Activated naive CD4-positive, alpha-beta T cell (primary cell): ENCODE measurements at places on chromosomes 5 and 9.

DNA sequence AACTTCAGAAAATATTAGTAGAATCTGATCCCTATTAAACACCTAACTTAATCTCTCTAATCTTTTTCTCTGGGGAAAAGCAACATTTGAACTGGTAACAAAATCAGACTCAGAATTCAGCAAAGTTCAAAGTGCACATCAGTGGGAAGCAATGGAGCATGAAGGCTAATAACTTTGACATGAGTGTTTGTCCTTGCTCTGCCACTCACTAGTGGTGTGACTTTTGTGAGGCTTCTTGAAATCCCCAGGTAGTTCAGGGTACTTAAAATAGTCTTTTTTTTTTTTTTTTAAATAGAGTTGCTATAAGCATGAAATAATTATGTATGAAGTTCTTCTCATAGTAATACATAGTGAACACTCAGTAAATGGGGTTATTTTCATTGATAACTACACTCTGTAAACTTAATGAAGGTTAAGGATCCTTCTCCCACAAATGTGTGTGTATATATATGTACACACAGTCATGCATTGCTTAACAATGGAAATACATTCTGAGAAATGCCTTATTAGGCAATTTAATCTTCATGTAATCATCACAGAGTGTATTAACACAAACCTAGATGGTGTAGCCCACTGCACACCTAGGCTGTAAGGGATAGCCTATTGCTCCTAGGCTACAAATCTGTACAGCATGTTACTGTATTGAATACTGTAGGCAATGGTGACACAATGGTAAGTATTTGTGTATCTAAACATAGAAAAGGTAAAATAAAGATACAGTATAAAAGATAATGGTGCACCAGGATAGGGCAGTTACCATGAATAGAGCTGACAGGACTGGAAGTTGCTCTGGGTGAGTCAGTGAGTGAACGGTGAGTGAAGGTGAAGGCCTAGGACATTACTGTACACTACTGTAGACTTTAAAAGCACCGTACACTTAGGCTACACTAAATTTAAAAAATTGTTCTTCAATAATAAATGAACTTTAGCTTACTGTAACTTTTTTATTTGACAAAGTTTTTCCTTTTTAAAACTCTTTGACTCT, 73.3 kb upstream of the HMHB1 start:
- DNase-seq = no peak

- DNase-seq = no peak
Measured at GRCh38 chr5:149279661-149280060, 8.0 kb downstream of the AFAP1L1 start.

DNA sequence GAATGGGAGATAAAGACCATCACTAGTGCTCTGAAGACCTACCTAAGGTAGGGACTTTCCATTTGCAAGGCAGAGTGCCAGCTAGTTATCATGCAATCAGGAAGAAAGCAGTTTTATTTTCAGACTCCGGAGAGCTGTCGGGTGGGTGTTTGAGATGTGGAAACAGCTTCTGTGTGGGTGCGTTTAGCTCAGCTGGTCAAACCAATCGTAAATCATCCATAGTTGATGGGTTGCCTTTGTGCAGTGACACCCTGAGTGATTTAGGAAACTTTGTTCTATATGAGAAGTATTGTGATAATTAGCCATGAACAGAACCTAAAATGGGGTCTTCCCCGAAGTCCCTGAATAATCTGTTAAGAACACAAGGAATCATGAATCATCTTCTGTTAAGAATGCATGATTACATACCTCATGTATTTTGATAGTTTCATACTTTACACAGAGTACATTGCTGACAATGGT, 284.3 kb downstream of the ARHGAP26 start:
- no peak for DNase-seq

GRCh38 chr9:69253057-69253456, 72.0 kb upstream of the ENTREP1 start:
- no peak for DNase-seq

DNA sequence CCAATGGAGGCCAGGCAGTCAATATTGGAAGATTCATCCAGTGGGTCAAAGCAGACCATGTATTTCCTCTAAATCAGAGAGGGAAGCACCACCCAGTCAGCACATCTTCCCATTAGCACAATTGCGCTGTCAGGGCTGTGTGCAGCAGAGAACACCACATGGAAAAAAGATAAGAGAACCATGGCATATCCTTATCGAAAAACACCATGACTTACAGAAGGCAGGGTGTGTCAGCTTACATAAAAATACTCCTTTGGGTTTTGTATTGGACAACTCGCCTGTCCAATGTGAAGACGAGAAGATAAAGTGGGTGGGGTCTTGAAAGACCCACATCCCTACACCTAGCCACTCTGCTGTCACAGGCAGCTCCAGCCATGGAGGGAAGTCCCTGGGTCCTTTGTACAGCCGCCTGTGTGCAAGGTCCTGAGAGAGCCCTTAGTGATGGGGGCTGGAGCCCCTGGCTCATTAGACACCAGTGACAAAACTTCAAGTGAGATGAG, 71.9 kb upstream of the SPATA31E1 start:
- DNase-seq = no peak

DNA sequence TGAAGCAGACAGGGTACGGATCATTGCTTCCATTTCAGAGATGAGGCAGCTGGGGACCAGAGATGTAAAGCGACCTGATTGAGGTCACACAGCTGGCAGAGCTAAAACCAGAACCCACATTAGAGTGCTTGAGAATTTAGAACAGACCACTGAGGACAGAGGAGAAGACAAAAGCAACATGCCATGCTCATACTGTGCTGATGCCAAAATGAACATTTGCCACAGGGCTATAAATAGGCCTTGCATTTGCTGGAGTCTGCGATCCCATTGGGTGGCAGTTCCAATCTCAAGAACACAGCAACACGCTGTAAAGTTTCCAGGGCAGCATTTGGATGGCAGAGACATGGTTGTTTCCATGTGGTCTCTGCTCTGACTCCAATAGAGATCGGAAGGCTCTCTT, 222.4 kb upstream of the TBC1D2 start:
- no peak for DNase-seq

- DNase-seq = no peak
Measured at GRCh38 chr9:104776797-104777196, 12.9 kb downstream of the NIPSNAP3B start.

DNA sequence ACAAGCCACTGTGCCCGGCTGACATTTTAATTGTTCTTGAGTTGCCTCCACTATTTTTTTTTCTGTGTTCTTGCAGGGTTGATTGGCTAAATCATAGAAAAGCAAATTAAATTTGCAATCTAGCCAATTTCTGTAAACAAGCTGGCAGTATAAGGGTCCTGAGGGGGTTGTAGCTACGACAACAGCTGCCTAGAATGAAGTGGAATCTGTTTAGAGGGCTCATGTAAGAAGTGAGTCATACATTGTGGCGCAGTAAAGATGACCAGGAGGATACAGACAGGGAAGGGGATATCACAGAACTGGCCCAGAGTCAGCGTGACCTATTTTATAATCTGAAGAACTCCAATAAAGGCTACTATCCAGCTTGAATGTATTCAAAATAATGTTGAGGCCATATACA, 82.2 kb upstream of the TLE1 start:
- no peak for DNase-seq

DNA sequence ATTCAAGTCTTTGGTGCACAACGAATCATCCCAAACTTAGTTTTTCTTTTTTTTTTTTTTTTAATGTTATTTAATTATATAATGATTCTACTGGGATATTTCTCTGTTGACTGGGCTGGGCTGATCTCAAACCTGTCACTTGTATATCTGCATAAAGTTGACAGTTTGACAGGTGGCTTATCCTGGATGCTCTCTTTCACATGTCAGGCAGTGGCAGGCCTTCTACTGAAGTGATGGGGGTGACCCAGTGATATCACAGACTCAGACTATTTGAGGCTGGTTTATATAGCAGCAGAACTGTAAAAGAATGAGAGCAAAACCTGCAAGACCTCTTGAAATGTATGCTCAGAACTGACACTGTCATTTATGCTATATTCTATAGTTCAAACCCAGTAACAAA, 1813.5 kb upstream of the CDH6 start:
- no peak for DNase-seq

- no peak for DNase-seq
Measured at GRCh38 chr9:69996967-69997366, 46.7 kb upstream of the MAMDC2 start.

GRCh38 chr9:35538361-35539234, 48.7 kb downstream of the RUSC2 start:
- DNase-seq = no peak

- no peak for DNase-seq
Measured at GRCh38 chr9:93200989-93201334, 17.0 kb downstream of the WNK2 start.

GRCh38 chr5:58963361-58963760, 380.5 kb downstream of the RAB3C start:
- no peak for DNase-seq

- DNase-seq = no peak
Measured at GRCh38 chr5:3217771-3218495, 377.7 kb upstream of the IRX1 start.

- DNase-seq = no peak
Measured at GRCh38 chr5:65151614-65152013, 330.1 kb downstream of the ADAMTS6 start.

GRCh38 chr9:138022756-138023393, 145.3 kb downstream of the CACNA1B start:
- no peak for DNase-seq

DNA sequence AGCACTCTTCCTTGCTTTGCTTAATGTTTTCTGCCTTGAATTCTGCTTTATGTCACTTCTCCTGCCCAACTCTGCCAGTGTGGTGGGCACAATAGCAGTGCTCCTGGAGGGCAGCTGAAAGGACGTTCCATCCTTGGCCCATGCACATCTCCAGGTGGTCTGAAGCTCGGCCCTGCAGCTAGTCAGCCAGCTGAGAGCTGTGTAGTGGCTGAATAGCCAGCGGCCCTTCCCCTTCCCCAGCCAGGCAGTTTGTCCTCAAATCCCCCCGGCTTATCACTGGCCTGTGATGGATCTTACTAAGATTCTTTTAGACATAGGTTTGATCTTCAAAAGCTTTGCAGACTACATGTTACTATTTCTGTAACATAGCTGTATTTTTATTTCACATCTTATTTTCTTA, 42.7 kb upstream of the ANGPTL2 start:
- DNase-seq = no peak

- DNase-seq = no peak
Measured at GRCh38 chr9:36337002-36337401, 63.1 kb downstream of the RNF38 start.

- DNase-seq = no peak
Measured at GRCh38 chr9:92619601-92620300, 50.2 kb downstream of the IPPK start.

- DNase-seq = no peak
Measured at GRCh38 chr5:57317341-57317740, 143.5 kb downstream of the GPBP1 start.

- no peak for DNase-seq
Measured at GRCh38 chr9:23824830-23825591, 1.0 kb downstream of the ELAVL2 start.

DNA sequence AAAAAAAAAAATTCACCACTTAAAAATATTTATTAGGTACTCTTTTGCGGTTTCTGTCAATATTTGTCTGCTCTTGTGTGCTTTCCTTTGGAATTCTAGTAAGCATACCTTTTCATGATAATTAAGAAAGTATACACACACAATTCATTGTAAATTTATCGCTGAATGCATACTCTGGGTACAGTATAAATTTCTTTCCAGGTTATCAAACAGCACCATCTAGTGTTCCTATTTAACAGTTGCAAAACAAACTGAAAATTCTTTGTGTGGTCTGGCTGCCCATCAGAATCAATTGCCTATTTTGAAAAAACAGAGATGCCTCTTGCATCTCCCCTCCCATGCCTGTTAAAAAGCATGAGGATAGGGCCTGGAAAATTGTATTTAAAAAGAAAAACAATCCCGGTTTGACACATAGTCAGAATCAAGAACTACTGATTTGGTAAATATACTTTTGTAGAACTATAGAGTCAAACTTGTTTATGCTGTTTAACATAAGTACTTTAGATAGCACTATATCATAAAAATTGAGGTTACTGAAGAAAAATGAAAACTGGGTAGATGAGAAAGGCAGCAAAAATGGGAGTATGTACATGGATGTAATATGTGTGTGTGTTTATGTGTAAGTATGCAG, 16.2 kb downstream of the PGGT1B start:
- no peak for DNase-seq

DNA sequence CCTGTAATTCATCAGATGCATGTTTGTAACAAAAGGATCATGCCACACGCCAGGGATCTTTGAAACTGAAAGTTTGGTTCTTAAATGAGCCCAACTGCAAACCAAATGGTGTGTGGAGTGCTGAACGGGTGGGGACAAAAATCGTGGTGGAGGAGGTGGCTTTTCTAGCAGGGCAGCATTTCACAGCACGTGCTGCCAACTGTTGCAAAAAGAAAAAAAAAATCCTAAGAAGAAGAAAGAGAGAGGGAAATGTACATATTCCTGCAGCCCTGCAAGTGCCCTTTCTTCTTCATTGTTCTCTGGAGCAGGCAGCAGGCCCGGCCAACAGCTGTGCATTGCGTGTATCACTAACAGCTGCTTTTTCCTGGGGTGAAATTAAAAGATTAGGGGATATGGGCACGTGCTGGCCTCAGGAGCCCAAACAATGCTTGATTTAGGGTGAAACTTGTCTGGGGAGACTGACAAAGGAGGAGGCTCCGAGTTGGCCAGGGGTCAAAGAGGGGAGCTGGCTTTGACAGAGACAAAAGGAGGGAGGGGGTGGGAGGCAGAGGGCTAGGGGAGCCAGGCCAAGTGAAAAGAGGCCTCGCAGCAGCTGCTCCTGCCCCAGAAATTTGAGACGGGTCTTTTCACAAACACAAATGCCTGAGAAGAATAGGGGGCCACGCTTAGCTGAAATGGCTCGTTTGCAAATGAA, 73.0 kb downstream of the GADD45G start:
- no peak for DNase-seq

DNA sequence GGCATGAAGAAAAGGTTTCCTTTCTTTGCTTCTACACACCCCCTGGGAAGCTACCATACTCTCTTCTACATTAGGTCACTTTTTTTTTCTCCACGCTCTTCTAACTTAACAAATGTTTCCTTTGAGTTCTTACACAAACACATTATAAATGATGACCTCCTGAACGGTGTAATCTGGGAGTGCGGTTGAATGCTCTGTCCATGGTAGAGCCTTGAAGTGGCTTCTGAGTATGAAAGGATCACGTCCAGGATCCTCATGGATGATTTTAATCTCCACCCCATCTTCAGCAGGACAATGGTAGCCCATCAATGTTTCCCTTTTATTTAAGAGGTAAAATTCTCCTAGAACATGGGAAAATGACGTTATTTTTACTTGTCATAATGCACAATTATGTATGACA, 587.3 kb downstream of the SEMA5A start:
- DNase-seq = no peak

GRCh38 chr5:158614951-158615350, 484.8 kb downstream of the EBF1 start:
- DNase-seq = no peak

- no peak for DNase-seq
Measured at GRCh38 chr9:134210511-134210907, 46.1 kb upstream of the RNU6ATAC start.

GRCh38 chr9:84141741-84142370, 161.3 kb downstream of the RMI1 start:
- DNase-seq = no peak
